ENCODE measurements at places on chromosomes 12 and 14.

DNA sequence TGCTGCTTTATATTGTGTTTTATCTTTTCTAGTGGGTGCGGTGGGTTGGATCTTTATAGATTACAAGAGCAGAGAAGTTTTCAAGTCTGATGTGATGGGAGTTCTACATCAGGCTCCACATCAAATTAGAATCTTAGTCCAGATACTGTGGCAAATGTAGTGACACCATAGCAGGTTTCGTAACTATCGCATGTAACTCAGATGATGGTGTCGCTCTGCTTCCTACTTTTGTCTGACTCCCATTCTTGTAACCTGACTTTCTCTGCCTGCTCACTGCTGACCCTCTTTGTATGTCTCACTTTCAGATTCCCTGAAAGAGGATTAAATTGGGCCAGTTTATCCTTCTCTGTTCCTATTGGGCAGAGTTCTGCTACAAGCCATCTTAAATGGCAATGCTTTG, 22.8 kb upstream of the FBXO34 start:
- no peak for DNase-seq

GRCh38 chr12:122483969-122484368, 16.8 kb downstream of the ZCCHC8 start:
- DNase-seq, result no peak

- no peak for DNase-seq
These were observed 16.5 kb downstream of the CCER1 start for GRCh38 chr12:90938451-90938850.

- no peak for DNase-seq
These were observed 1.7 kb downstream of the ARHGAP9 start for GRCh38 chr12:57477710-57478681.

DNA sequence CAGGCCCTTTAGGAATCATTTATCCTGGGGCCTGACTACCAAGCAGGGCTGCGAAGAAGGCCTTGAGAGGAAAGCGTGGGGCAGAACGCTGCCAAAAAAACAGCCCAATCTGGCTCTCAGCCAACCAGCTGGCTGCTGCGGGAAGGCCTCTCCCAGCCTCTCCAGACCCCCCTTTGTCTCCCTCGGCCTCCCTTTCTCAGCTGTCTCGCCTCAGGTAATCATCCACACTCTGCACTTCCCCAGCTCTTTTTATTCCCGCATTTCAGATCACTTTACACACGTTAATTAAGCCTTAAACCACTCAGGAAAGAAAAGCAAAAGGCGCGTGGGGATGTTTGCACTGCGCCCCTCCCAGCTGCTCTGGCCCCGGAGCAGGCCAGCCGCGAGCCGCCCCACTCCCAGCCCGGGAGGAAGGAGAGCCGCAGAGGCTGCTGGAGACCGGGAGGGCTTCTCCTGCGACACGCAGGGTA, 208.2 kb upstream of the FOXN3 start:
- DNase-seq, result no peak

All from substantia nigra (tissue), 51 donors.